ENCODE measurements at places on chromosomes 2 and 18.

DNA sequence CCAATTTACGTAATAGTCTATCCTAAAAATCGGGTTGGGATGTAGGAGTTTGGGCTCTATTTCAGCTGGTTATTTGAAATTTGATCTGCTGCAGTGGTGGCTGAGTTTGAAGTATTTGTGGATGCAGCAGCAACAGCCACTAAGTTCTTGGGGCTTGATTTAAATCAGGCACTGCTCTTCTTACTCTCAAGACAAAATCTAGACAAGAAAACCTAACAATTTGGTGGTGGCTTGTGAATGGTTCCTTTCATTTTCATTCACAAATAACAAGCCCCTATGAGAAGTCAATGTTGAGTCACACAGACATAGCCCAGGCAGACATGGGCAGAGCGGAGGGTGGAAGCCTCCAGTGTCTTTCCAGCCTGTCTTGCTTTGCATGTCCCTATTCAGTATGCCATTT lies 199.3 kb downstream of the LTBP1 start:
- no peak for DNase-seq

DNA sequence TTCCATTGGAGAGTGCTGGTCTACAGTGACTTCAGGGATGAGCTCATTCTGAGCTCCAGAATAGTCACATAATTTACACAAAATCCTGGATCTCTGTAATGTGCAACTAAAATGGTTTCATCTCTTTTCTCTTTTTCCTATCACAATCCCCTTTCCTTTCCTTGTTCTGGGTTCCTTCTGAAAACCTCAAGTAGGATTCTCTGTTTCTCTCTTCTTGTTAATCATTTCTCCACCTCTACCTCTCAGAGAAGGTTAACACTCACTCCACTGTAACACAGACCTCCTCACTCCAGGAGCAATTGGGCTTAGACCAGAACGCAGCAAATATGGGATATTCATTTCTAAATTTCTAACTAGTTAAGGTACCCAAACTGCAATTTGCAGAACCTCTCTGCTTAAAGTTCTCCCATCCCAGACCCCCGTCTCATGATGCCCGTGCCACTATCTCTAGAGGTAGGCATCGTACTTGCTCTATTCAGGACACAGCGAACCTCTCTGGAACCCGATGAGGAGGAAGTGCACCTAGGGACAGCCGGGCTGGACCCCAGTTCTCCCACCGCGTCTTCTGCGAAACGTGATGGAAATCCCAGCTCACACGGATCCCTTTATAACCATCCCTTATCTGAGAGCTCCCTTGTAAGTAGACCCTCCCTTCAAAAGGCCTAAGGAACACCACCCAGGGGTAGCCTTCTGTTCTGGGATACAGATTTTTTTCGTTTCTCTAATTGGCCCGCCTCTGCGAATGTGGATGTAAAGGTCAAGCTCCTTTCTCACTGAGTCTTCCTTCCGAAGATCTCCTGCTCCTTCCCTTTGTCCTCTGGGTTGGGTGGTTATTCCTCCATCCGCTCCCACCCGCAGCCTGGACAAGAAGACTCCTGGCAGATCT lies 1.3 kb downstream of the FOXI3 start:
- DNase-seq = no peak

GRCh38 chr2:143692967-143693366 lies 563.7 kb downstream of the ARHGAP15 start:
- DNase-seq = no peak

- DNase-seq = no peak
Measured at GRCh38 chr2:128520791-128521190, 202.1 kb upstream of the HS6ST1 start.

GRCh38 chr2:10004401-10004800 lies 38.9 kb upstream of the KLF11 start:
- DNase-seq = no peak

GRCh38 chr18:46341986-46342525 lies 237.9 kb downstream of the HAUS1 start:
- no peak for DNase-seq

GRCh38 chr2:44397447-44398175 lies 35.9 kb downstream of the CAMKMT start:
- DNase-seq = no peak

DNA sequence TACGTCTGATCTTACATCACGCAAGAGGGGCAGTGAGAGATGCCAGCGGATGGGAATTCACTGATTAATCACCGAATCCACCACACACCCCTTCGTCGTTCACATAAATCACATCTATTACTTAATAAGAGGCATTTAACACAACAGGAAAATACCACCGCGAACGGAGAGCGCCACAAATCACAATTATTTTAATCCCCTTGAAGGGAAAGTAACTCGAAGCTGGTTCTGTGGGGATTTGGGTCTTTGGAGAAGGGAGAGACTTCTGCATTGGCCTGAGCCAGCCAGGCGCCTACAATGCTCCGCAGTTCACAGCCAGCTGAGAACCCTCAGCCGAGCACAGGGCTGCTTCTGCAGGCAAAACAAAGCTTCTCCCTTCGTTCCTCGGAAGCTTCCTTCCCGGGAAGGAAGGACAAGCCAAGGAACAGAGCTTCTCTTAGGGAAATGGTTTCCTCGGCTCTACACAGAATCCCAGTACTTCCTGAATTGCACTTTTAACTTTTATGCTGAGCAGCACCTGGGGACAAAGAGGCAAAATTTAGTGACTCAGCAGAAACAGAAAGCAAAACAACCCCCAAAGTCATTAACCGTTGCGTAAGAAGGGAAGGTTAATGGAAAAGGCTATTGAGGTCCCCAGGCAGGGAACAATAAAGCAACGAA lies at the start of gene LRP1B:
TSS of gene LRP1B (minus strand) at position 7 of the 660 bp plus-strand sequence. CDS start 287 bp downstream, outside the sequence.
- DNase-seq = no peak

GRCh38 chr2:168780669-168781071 lies 21.8 kb upstream of the NOSTRIN start:
- no peak for DNase-seq

GRCh38 chr2:119371111-119371510 lies 4.3 kb downstream of the DBI start:
- DNase-seq = no peak

DNA sequence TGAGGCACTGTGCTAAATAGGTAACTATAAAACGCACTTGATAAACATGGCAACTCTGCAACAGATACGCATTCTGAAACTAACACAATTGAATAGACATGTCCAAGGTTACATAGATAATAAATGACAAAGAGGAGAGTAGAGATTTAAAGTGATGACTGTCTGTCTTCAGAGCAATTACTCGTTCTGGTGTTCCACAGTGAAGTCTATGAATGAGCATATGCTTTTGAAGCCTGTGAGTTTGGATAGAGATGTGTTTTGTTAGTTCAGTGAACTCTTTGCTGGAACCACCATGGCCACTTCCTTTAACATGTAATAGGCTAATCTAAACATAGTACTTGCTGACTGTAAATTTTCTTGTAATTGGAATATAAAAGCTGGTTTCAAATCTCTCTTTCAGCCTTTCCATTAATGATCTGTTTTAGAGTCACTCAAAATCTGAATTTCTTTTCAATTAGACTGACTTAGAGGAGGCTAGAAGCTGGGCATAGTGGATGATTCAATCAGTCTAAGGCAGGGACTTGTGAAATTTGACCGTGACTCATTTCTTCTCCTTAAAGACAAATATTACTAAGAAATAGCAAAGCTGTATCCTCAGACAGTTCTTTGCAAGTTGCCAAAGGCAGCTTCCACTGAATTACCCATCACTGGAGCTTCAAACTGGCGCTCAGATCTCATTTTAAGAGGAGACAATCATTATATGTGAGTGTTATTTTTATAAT lies 1130.1 kb upstream of the CELF4 start:
- DNase-seq = no peak

DNA sequence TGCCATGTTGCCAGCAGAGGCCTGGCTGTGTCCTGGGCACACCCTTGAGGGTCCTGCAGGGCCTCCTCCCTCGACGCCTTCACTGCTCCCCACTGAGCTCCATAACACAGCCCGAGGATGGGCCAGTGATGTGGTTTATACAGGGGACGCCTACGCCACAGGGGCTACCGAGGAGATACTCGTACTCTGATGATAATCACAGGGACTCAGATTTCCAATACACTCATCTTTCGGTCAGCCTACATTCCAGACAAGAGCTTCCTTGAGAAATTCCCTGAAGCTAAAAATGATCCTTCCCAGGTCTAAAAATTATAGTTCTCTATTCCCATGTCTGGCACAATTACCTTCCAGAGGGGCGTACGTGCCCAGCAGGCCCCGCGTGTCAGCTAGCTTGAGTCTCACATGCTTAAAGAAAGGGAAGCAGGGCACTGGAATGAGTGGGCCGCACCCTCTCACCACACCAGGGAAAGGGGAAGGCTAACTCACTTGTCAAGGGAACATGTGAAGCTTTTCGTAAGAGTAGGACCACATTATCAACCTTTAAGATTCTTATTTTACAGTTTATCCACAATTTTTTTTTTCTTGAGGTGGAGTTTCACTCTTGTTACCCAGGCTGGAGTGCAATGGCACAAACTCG lies 159.5 kb upstream of the NDUFV2 start:
- DNase-seq = no peak

- no peak for DNase-seq
Measured at GRCh38 chr2:33264766-33265165, 211.7 kb upstream of the RASGRP3 start.

GRCh38 chr2:237154884-237155851 lies 69.5 kb downstream of the COPS8 start:
- DNase-seq = no peak

DNA sequence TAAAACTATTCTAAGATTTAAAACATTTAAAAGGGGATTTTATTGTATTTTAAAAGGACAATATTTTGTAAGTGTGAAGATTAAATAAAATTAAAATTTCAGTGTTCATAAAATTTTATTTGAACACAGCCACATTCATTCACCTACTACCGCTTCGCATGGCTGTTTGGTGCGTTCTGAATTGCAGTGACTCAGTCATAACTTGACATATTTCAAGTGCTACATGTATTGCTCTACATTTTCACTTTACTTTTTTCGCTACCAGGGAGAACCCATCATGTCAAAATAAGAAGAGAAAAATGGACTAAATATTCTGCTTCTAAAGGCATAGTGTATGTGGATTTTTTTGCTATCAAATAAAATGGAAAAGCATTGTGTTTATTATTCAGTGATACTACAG lies 8.7 kb downstream of the PTH2R start:
- no peak for DNase-seq

GRCh38 chr2:237262838-237263771 lies 150.9 kb downstream of the COL6A3 start:
- DNase-seq = no peak

DNA sequence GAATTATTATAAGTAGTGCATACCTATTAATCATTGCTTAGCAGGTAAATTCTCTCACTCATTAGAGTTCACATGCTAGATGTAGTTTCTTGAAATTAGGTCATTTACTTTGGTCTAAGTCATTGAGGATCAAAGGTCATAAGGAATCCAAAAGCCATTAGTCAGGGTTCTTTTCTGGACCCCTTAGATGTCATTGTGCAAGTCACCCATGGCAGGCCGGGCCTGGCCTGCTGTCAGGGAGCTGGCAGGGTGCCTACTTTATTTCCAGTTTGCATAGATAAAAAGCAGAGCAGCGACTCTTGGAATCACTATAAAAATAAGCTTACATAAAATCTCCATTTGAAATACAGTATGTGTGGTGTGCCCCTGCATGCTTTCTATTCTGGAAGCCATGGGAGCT lies 91.3 kb downstream of the MEIS1 start:
- DNase-seq = no peak

DNA sequence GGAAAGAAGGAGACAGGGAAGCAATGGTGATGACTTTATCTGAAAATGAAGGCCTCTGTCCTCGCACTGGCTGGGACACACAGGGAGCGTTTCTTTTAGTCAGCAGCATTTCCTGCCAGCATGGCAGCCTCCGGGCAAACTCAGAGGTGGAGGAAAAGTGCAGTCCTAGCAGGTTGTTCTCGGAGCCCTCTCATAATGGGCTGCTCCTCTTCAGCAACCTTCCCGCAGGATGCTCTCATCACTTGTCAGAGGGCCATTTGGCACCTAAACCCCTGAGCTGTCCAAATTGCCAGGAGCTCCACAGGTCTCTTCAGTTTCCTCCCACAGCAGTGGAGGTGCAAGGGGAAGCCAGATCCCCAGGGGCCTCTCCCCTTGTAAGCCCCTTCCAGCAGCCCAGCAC lies 6.2 kb downstream of the STK39 start:
- no peak for DNase-seq

DNA sequence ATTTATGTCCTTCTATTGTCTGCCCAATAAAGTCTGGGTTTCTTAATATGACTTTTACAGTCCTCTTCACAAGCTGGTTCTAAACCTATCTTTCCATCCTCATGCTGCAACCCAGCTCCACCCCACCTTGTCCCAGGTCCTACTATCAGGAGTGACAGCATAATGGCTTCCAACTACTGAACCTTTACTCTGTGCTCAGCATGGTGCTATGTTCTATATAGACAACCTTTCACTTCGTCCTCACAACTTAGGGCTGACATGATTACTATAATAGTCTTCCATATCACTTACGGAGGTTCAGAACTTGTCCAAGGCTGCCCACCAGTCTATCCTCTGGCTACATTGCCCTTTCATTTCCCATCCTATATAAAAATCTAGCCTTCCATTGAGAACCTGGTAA lies 256.8 kb downstream of the ALK start:
- no peak for DNase-seq

DNA sequence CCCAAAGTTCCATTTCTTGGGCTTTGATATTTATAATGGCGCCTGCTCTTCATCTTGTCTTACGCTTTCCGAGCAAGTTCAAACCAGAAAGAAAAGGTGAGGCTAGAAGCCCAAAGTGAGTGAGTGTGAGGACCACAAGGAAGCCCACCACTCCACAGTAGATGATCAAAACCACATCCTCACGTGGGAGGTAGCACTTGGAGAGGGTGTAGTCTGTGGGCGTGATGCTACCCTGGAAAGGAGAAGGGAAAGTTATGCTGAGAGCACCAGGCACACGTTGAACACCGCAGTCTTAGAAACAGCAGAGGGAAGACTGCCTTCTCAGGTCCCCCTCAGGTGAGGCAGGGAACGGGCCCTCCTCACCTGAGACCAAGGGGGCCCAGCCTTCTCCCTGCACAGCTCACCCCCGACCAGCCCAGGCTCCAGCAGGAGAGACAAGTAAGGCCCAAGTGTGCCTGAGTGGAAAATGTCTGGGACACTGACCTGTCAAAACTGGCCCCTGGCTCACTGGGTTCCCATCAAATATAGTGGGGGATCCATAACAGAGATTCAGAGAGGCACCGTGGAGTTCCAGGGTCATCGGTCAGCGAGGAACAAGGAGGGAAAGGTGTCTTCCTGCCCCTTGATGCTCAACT lies 23.6 kb downstream of the MPPE1 start:
- DNase-seq = no peak

GRCh38 chr18:59604877-59605276 lies 92.3 kb downstream of the CCBE1 start:
- no peak for DNase-seq

DNA sequence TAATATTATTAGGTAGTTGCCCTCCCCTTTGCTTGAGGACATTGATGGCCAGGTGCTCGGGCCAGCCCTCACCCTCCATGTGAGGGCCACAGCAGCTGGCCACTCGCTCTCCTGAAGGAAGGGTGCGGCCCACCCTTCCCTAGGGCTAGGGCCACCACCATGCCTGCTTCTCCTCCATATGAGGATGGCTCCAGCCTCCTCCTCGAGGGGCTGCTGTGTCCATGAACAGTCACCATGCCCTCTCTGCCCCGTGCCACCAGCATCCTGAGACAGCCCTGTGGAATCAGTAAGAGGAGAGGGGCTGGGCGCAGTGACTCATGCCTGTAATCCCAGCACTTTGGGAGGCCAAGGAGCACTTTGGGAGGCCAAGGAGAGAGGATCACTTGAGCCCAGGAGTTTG lies 2.4 kb downstream of the GPR17 start:
- DNase-seq = no peak

- no peak for DNase-seq
Measured at GRCh38 chr2:134988994-134989605, 58.1 kb downstream of the MAP3K19 start.
